LNCaP clone FGC (cell line): ENCODE measurements at places on chromosomes 7 and 10.

GRCh38 chr10:14781763-14782162, 7.1 kb upstream of the FAM107B start:
- no peak for DNase-seq

GRCh38 chr10:99888622-99889021, 106.2 kb downstream of the ABCC2 start:
- no peak for DNase-seq

DNA sequence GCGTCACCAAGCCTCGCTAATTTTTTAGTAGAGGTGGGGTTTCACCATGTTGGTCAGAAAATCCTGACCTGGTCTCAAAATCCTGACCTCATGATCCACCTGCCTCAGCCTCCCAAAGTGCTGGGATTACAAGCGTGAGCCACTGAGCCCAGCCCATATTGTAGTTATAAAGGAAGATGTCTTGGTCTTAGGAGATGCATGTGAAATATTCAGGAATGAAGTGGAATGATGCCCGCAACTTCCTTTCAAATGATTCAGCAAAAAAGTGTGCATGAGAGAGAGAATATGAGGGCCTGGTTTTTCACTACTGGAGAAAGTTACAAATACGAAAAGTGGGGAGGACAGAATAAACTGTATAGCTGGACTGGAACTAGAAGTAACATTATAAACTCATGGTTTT, 15.9 kb downstream of the TMEM209 start:
- no peak for DNase-seq

GRCh38 chr10:6145166-6145987, 56.5 kb downstream of the RBM17 start:
- no peak for DNase-seq

GRCh38 chr7:101838837-101839483, 21.5 kb downstream of the CUX1 start:
- DNase-seq: no peak

- DNase-seq: no peak
Observed at GRCh38 chr10:47364366-47364765, 16.2 kb downstream of the RBP3 start.

GRCh38 chr10:66378117-66378876, 547.5 kb upstream of the LRRTM3 start:
- DNase-seq: no peak

DNA sequence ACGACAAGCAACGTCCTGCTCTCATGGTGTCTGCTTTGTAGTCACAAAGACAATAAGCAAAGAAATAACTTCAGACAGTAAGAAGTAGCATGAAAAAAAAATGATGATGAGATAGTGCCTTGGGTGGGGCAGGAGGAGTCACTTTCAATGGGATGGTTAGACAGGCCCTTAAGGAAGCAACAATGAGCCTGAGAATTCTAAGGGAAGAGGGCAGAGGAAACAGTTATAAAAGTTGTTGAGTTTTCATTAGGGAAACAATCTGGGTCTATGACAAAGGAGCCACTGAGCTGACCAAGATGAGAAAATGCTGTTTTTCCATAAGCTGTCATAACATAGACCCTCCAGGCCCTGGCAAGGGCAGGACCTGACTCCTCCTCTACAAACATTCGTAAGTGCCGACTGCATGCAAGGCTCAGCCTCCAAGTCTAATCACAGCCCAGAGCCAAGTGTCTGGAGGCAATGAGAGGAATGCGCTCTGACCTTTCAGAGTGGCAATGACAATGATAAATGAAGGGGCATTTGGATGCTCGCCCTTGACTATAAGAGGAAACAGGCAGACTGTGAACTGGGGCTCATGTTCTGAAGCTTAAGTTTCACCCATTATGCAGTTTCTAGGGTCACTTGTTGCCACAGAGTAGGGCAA, 43.7 kb downstream of the PPP1R3C start:
- DNase-seq: no peak

- no peak for DNase-seq
Observed at GRCh38 chr10:513393-513792, 176.1 kb downstream of the DIP2C start.

DNA sequence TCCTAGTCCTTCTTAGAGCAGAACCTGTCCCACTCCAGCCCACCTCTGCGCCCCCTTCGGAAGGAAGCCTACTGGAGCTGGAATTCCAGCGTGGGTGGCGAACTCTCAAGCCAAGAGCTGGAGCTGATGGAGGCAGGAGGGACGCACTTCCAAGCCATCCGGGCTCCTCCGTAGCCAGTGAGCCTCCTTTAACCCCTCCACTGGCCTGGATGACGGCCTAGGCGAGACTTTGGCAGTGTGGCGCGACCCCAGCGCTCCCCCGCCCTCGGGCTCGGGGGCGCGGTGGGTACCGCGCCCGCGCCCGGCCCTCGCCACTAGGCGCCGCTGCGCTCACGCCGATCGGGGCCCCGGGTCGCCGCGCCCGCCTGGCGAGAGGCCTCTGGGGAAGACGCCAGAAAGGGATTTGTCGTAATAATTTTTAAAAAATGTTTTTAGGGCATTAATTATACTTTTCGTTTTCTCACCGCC, 5.1 kb upstream of the EMX2 start:
- no peak for DNase-seq

GRCh38 chr7:157851501-157852067, 514.8 kb downstream of the DNAJB6 start:
- peak; percentile 40 for DNase-seq

DNA sequence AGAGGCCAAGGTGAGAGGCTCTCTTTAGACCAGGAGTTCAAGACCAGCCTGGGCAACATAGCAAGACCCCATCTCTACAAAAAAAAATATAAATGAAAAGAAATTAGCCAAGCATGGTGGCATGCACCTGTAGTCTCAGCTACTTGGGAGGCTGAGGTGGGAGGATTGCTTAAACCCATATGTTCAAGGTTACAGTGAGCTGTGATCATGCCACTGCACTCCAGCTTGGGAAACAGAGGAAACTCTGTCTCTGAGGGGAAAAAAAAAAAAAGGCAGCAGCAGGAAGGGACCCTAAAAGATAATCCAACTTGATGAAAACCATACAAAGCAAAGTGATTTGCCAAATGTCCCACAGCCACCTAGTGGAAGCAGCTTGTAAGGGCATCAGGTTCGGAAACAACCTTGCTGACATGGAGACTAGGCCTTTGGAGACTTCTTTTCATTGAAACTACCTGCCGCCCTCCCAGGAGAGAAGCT, 15.6 kb upstream of the PBLD start:
- DNase-seq: no peak

DNA sequence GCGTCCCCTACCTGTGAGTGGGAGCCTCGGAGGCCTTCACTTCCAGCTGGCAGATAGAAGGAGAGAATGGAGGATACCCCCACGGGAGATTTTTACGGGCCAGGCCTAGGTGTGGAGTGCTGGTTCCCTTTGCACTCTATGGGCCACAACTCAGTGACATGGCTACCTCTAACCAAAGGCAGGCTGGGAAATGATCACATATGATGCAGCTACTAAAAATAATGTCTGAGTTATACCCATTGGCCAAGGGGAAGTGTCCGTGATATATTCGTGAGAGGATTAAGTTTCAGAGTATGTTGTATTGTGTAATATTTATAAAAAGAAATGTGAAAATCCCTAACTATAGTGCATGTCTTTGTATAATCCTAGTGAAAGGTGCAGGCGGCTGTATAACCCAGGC, 13.5 kb upstream of the HIPK2 start:
- DNase-seq: no peak

DNA sequence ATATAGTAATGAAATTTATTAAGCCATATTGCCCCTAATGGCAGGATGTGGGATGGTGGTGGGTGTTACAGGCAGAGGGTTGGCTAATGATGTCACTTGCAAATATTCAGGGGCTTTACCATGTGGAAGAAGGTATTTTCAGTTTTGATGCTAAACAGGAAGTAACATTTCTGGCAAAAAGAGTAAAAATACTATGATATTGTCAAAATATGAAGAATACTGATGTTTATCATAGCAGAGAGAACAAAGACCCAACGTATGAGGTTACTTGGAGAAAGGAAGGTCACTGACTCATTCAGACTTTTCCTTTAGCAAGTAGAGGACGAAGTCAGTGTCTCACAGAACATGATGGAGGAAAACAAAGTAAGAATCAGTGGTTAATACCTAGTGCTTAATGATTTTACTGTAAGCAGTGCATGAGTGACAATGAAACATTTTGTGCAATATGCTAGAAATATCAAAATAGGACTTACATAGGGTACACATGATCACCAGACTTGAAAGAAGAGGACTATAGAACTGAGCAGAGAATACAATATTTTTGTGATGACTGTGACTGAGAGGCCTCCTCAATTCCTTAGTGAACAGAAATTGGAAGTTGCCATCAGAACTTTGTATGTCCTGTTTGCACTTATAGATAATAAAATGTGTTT, 89.7 kb upstream of the STEAP4 start:
- DNase-seq: no peak

GRCh38 chr7:151796091-151796870, 80.6 kb downstream of the PRKAG2 start:
- no peak for DNase-seq

DNA sequence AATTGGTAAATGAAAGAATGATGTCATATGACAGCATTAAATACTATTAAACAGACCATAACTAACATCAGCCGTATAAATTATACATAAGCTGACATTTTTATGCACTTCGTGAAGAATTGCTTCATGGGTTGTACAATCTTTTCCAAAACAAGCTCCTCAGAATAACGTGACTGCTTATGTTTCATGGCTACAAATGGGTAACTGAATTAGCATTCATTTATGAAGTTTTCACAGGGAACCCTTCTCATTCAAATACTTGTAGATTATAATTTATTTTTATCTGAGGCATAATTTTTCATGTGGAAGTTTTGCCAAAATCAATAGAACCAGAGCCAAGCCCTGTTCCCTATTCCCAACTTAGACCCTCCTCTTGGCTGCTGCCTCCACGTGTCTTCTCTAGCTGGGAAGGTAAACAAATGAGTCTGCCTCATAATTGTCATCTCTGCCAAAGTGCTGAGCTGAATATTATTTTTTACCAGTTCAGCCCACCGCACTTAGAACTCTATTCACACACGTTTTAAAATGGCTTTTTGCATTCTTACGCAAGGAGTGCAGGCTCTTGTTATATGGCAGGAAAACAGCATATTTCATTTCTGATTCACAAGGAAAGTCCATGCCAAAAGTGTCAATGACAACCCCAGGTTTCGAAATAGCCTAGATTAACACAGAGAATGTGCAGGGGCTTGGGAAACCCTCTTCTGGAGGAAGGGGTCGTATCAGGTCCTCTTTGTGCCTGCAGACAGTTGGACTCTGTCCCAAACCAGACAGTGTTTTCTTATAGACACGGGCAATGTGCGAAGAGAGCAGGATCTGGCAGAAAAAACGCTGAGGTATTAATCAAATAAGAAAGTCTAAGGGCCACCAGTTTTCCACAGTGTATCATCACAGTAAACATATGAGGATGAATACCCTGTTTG, 370.7 kb upstream of the MGMT start:
- peak; percentile 56 for DNase-seq

GRCh38 chr7:28626624-28627262, 214.4 kb downstream of the CREB5 start:
- no peak for DNase-seq

- no peak for DNase-seq
Observed at GRCh38 chr7:127865466-127865865, 165.8 kb downstream of the LRRC4 start.
